ENCODE measurements at places on chromosomes 7 and 10.

DNA sequence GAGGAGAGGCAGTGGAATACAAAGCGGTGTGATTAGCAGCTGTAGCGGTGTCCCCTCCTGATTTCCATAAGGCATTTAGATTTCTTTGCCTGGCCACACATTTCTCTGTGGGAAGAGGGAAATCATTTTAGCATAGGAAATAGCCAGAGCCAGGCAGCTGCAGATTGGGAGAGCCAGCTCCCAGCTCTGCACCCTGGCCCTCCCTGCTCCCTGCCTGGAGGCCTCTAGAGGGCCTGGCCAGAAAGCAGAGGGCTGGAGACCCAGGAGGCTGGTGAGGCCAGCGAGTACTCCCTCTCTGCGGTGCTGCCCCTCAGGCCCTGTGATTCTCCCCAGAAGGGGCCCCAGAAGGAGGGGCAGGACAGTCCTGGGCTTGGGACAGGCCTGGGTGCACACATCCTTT lies 85.7 kb downstream of the C10orf105 start:
- no peak for DNase-seq

DNA sequence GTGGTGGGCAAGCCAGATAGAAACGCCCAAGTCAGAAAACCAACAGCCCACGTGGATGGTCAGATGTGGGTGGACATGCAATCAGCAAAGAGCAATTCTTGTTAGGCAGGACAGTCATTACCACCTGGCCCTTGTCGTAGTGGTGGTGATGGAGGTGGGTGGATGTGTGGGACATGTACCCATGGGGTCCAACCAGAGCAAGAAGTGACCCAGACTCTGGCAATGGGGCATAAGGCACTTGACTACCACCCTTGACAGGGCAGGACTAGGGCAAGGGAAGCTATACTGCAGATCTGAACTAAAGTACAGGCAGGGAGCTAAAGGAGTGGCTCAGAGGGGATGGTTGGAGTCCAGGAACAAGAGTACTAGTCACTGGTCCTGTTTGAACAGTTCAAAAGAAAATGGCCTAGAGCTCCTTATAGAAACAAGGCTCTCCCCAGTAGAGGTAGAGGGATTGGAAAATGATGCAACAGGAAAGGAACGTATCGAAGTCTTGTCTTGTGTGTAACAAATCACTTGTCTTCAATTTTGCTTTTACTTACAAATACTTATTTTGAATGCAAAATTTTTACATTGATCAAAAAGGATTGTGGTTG lies 17.6 kb downstream of the LMOD2 start:
- DNase-seq = no peak

- DNase-seq = no peak
Measured at GRCh38 chr10:88041243-88042159, 178.1 kb downstream of the PTEN start.

- DNase-seq = no peak
Measured at GRCh38 chr7:51249991-51250390, 66.6 kb downstream of the COBL start.

GRCh38 chr7:155529346-155529745 lies 17.0 kb downstream of the CNPY1 start:
- no peak for DNase-seq

DNA sequence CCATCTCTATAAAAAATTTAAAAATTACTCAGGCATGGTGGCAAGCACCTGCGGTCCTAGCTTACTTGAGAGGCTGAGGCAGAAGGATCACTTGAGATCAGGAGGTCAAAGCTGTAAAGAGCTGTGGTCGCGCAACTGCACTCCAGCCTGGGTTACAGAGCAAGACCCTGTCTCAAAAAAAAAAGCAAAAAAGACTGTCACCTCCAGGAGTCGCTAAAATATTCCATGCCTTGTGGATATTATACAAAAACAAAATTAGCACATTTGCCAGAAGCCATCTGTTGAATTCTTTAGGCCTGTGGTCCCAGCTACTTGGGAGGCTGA lies 87.0 kb upstream of the SDK1 start:
- DNase-seq = no peak

GRCh38 chr10:22053048-22053447 lies 49.5 kb upstream of the DNAJC1 start:
- no peak for DNase-seq

DNA sequence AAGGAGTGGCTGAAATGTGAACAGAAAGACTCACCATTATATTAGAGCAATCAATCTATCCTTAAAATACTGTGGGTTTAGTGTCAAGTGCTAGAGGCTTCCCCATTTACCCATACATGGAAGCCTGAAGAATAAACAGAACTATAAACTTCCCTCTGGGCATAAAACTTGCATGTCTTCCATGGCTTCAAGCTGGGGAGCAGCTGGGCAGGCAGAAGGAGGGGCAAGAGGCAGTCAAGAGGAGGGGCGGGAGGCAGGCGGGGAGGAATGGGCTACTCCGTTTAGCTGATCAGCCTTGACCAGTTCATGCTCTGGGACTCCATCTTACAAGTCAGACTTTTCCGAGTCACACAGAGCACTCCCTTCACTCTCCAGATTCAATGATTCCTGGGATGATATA lies 3.5 kb upstream of the PRSS1 start:
- DNase-seq = no peak

GRCh38 chr10:74825371-74826141 lies 844 bp upstream of the KAT6B start:
- DNase-seq = peak; percentile 10

- DNase-seq = no peak
Measured at GRCh38 chr10:50275650-50276235, 24.4 kb upstream of the ASAH2 start.

DNA sequence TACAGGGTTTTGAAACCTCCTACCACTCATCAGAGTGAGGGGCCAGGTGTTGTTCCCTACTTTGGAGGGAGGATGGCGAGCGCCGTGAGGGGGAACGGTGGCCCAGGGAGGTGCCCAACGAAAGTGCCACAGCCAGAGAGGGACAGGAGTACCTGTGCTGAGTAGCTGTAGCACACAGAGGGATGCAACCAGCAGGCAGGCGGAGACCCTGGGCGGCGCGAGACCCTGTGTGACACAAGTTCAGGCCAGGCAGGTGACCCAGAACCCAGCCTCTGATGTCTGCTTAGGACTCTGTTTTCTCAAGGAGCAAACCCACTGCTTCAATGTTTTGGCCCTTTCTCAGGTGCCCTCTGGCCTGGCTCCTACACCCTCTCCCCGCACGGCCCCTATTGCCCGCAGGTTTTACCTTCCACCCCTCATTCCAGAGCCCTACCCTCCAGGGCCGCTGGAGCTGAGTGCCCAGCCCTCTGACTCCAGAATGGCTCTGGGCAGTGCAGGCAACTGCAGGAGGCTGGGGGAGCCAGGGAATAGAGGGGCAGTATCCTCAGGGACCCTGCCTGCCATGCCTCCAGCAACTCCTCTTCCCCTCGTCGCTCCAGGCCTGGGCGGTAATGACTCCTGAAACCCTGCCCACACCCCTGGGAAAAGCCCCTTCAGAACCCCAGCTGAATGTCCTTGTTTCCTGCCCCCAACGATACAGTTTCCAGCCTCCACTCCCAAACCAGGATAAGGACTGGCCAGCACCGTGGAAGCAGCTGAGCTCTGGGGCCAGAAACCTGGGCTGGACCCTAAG lies 164.1 kb upstream of the RHEB start:
- no peak for DNase-seq

GRCh38 chr7:32502728-32503127 lies 7.4 kb downstream of the AVL9 start:
- no peak for DNase-seq

DNA sequence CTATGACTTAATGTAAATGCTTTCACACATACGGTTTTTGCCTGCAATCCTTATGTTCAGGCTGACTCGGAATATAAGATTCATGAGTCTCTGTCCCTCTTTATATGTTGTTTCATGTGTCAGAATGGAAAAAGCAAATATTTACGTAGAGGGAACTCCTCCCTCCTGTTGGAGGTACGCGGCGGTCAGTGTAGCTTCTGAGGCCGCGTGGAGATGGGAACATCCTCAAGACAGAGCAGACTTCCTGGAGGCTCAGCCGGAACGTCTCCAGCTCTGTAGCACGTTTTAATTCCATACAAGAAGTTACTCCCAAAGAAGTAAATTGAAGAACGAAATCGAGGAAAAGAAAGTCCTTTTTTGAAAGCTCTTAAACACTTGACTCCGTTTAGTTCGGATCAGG lies 248.3 kb downstream of the EBF3 start:
- DNase-seq = no peak

- no peak for DNase-seq
Measured at GRCh38 chr10:56317603-56318002, 43.5 kb downstream of the ZWINT start.

GRCh38 chr7:75937958-75938786 lies 23.2 kb downstream of the POR start:
- no peak for DNase-seq

- DNase-seq = no peak
Measured at GRCh38 chr7:71682841-71683781, 551.2 kb downstream of the GALNT17 start.

GRCh38 chr10:133110133-133110532 lies 22.4 kb downstream of the ADGRA1 start:
- no peak for DNase-seq

DNA sequence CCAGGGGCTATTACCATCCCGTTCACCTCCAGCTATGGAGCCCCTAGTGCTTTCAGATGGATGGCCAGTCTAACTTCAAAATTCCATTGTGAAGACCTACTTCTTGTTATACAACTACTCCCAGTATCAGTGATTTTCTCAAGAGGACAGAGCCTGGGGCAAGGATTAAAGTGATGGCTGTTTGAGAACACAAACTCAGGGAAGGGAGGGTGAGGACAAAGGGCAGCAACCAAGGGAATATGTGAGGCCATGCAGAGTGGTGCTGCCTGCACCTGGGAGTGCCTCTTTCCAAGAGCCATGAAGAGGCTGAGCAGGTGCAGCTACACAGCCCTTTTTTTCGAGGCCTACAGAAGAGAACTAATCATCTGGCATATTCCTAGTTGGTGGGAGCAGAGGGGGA lies 303.5 kb upstream of the BMPER start:
- DNase-seq = no peak

- DNase-seq = no peak
Measured at GRCh38 chr7:145909991-145910513, 206.5 kb upstream of the CNTNAP2 start.

DNA sequence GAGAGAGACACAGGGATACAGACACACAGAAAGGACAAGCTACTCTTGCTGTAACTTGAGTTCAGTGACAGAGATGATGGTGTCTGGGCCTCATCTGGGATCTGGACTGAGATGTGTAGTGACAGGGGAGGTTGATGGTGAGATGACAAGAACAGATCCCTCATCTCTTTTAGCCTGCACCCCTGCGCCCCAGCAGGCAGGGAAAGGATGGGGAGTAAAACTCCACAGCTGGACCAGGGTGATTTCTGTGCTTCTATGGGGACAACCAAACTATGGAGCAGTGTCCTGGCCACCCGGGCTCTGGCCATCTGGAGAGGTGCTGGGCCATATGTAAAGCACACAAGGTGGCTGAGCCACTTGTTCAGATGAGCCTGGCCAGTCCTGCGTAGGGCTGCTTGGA lies 4.5 kb upstream of the LRRC18 start:
- no peak for DNase-seq

- no peak for DNase-seq
Measured at GRCh38 chr10:44988957-44989585, 10.5 kb upstream of the DEPP1 start.

- DNase-seq = no peak
Measured at GRCh38 chr10:20970044-20970443, 72.9 kb upstream of the NEBL start.

GRCh38 chr7:94697035-94697974 lies 41.4 kb upstream of the SGCE start:
- DNase-seq = no peak

GRCh38 chr10:82953331-82953730 lies 1078.3 kb downstream of the NRG3 start:
- DNase-seq = no peak

- no peak for DNase-seq
Measured at GRCh38 chr10:19048891-19049290, 290 bp downstream of the MALRD1 start.

DNA sequence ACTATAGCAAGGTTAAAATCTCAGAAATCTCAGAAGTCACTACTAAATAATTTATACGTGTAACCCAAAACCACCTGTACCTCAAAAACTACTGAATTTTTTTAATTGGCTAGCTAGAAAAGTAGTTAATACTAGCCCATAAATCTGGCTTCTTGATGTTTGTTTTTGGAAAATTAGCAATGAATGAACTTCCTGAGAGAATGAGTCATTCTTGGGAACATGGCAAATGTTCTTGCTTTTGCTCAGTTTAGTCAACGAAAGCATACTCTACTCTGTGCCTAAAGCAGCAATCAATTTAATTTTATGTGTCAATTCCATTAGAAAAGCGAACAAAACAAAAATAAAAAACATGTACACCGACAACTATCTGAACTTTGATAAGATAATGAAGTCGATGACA lies 69.2 kb downstream of the SEMA3E start:
- DNase-seq = no peak

DNA sequence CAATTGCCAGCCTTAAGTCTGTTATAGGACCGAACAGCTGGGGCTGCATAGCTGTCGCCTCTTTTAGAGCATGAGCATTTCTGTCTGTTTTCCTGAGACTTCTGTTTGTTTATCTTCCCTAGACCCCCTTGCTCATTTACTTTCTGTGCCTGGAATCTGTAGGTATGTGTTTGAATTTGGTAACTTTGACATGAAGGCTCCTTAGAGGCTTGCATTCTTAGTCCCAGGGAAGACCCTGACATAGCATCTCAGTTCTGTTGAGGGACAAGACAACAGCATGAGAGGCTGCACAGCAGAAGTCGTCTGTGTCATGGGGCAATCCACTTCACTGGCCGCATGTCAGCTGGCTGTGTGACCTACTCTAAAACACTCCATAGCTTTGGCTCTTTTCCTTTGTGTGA lies 58.7 kb downstream of the KLHDC10 start:
- no peak for DNase-seq

- DNase-seq = no peak
Measured at GRCh38 chr7:95976369-95977060, 204.2 kb downstream of the DYNC1I1 start.

DNA sequence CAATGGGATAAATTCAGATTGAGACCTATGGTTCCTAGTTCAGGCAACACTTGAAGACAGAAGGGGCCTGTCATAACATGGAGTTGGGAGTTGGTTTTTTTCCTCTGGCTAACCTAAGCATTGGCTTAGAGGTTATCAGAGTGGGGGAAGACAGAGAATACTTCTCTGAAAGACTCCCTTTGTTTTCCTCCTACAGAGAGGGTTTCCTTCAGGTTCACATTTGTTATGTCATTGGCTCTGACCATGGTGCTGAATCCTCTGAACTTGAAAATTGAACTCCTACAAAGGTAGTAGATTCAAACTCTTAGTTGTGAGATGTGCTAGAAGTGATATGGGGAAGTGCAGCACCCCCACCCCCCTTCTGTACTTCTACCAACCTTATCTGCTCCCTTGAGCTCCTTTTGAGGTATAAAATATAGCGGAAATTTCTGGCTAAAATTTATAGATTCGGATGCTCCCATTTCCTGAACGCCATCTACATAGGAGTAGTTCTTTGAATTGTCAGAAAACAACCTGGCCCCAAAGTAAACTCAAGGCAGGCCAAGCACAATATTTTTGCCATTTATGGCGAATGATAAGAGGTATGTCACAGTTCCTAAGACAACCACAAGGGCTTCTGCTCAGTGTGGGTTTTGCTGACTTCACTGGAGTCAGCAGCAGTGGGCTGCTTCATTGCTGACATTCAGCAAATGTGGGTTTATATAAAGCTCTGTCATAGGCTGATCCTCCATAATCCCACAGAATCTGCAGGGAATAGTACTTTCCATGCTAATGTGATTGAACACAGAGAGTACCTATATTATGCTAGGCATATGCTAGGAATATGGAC lies 131.6 kb upstream of the KLF14 start:
- DNase-seq = no peak

Measured in activated CD8-positive, alpha-beta memory T cell treated with anti-CD3 and anti-CD28 coated beads for 1 hour (primary cell).